ENCODE measurements at places on chromosomes 4 and X.

DNA sequence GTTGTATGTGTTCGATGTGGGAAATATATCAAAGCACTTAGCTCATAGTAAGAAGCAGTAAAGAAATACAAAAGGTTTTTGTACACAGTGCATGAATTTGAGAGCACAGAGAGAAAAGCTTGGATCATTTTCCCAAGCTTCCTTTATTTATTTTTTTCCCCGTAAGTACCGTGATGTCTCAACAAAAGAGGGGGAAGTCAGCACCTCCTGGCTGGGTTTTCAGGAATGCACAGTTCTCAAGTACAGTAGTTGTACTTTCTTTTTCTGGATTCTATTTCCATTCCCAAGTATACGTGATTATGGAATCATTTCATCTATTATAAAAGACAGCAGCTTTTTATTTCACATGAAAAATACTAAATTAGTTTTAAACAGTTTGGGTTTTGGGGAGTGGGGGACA is 171.5 kb upstream of the EDNRA start:
- no peak for DNase-seq

- no peak for DNase-seq
These were observed 44.5 kb downstream of the SHROOM4 start for GRCh38 chrX:50769389-50770063.

DNA sequence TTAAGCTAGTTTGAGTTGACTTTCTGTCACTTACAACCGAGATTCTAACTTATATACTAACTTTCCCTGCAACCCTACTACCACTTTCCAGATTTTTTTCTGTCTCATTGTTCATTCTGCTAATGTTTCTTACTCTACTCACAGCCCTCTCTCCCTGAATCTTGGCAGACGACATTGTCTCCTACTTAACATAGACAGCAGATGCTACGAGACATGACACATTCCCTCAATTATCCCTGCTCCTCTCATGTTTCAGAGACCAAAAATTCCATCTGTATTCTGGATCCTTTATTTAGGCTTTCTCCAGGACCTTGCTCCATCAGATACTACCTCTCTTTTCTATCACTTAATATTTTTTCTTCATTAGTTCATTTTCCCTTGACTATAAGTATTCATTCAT is 379.1 kb upstream of the TEX13C start:
- DNase-seq: no peak

- no peak for DNase-seq
These were observed 249.4 kb downstream of the ARHGAP10 start for GRCh38 chr4:147981305-147981704.

DNA sequence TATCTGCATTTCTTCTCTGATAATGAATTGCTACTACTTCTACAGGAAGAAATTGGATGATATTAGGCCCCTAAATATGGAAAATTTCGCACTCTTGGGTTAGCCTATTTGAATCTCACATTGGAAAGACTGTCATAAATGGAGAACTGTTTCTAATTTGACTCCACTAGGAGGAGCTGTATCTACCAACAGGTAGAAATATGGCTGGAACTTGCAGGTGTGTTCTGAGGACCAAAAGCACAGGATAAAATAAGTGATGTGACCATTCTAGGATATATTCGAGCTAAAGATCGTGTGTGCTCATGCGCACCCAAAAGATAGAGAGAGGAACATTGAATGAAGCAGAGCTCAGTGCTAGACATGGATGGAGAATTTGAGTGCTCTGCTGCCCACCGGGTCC is 4.8 kb upstream of the NKAP start:
- no peak for DNase-seq

DNA sequence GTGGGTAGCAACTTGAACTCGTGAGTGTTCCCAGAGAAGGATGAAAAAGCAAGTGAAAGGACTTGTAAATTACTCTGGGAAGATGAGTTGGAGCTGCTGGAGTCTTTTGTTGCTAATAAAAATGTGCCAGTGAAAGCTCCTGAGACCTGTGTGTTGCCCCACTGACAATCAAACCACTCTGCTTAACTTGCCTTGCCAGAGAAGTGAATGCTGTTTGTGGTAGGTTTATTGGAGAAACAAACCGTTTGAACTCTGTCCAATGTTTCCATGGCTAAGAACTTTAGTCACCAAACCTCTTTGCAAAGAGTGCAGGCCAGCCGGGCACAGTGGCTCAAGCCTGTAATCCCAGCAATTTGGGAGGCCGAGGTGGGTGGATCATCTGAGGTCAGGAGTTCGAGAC is 586.9 kb downstream of the PCDH7 start:
- no peak for DNase-seq

GRCh38 chrX:124274438-124275181 is 57.9 kb upstream of the TEX13D start:
- no peak for DNase-seq

- DNase-seq: no peak
These were observed 110.6 kb downstream of the ANK2 start for GRCh38 chr4:113159942-113160545.

- no peak for DNase-seq
These were observed 146.8 kb upstream of the IL1RAPL2 start for GRCh38 chrX:104419211-104419610.

DNA sequence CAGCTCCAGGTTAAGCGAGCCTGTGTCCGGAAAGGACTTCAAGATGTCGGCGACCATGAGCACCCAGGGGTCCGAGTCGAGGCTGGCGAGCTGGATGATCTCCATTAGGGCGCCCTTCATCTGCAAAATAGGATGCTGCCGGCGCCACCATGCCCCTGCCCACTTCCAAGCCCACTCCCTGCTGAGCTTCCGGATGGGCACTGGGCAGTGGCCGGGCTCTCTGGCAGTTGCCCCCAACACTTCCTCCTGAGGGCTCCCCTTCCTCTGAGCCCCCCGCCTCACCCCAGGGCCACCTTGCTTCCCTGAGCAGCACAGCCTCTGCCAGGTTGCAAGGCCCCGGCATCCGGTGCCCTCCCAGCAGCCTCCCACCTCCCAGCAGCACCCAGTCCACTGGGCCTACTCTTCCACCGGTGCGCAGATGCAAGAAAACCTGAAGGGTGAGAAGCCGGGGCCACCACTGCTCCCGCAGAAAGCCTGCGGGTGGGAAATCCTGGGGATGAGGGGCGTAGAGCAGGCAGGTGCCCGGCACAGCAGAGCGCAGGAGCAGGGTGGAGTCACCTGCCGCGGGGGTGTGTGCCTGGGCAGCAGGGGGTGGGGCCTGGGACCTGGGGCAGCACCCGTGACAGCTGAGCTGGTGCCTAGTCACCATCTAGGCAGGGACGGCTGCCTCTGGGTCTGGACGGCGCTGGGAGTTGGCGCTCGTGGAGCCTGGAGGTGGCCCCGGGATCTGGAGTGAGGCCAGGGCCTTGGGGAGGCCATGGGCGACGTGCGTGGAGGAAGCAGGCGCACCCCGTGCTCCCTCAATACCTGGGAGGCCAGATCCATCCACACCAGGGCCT is 17.0 kb downstream of the NELFA start:
- DNase-seq: no peak

DNA sequence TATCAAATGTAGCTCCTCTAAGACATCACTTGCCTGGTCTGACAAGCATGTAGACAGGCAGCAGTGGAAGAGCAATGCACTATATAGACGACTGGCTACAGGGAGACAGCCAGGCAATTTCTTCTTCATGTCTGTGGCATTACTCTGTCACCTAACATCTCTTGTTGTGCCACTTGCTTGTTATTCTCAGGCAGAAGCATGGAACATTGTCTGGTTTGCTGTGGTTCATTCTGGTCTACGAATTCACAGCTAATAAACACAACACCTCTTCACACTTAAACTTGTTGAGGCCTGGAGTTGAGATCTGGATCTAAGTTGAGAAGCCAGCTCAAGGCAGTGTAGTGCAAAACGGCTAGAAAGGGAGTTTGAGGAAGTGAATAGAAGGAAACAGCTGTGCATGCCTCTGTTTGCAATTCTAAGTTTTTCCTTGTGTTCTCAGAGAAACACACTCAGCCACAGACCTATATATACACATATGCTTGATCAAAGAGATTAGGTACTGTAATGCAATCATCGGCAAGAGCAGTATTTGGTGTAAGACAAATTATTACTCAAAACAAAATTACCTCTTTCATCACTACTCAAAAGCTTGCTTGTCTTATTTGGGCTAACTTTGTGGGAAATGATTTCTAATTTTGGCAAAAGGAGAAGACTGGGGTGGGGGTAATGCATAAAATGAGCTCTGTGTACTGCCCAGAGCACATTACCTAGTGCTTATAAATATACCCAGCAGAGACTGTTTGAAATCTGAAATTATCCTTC is 243.8 kb downstream of the PPP3CA start:
- no peak for DNase-seq

GRCh38 chrX:1894740-1895139 is 279.9 kb downstream of the ASMT start:
- DNase-seq: no peak

GRCh38 chr4:3387154-3387942 is 54.4 kb upstream of the HGFAC start:
- DNase-seq: no peak

GRCh38 chrX:150503898-150504219 is 64.6 kb upstream of the MTM1 start:
- DNase-seq: no peak

DNA sequence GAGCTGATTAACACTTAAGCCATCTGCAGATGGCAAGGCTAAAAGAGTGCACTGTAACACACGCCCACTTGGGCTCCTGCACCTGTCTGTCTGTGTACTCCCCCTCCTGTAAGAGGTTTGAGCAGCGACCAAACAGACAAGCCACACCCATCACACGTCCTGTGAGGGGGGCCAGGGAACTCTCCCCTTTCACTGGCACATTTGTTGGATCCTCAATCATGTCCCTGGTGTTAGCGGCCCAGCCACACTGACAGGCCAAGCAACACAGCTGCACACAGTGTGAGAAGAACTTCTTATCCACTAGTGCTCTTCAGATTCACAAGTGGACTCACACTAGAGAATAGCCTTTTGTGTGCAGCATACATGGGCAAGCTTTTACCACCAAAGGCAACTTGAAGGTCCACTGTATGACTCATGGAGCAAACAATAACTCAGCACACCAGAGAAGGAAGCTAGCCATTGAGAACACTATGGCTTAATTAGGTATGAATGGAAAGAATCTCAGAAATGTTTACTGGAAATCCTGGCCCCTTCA is 29.1 kb upstream of the UTP14A start:
- DNase-seq: no peak

All from T-helper 9 cell (primary cell).